Central memory CD8-positive, alpha-beta T cell (primary cell): ENCODE measurements at places on chromosomes 2 and 18.

- H3K4me1 ChIP-seq: peaks cover 52% of the 10 kb centered on the region
- no peak for DNase-seq
- peak overlapping the region; percentile 79 for H3K4me3 ChIP-seq
- peak overlapping the region; percentile 27 for H3K27ac ChIP-seq
- H3K36me3 ChIP-seq: peaks cover 31% of the 10 kb centered on the region
Measured at GRCh38 chr18:51195451-51196117, 1.9 kb downstream of the MEX3C start.

GRCh38 chr2:55649211-55649610 is 31.8 kb upstream of the PPP4R3B start:
- peaks cover 25% of the 10 kb centered on the region for H3K36me3 ChIP-seq
- no peaks in the 10 kb centered on the region for H3K4me1 ChIP-seq
- H3K27me3 ChIP-seq: no peaks in the 10 kb centered on the region

GRCh38 chr2:189302274-189302948 is 122.8 kb upstream of the COL5A2 start:
- no peak overlapping the region for H3K4me3 ChIP-seq
- no peak overlapping the region for H3K27ac ChIP-seq
- DNase-seq: no peak
- no peaks in the 10 kb centered on the region for H3K36me3 ChIP-seq
- no peaks in the 10 kb centered on the region for H3K27me3 ChIP-seq

- H3K27me3 ChIP-seq: no peaks in the 10 kb centered on the region
- H3K36me3 ChIP-seq: no peaks in the 10 kb centered on the region
- no peak overlapping the region for H3K27ac ChIP-seq
- H3K4me3 ChIP-seq: no peak overlapping the region
- DNase-seq: no peak
Measured at GRCh38 chr18:5995626-5996025, 100.3 kb upstream of the TMEM200C start.

- no peak overlapping the region for H3K27ac ChIP-seq
- DNase-seq: no peak
- peaks cover 3% of the 10 kb centered on the region for H3K36me3 ChIP-seq
- no peak overlapping the region for H3K4me3 ChIP-seq
- H3K4me1 ChIP-seq: peaks cover 45% of the 10 kb centered on the region
- H3K27me3 ChIP-seq: no peaks in the 10 kb centered on the region
Measured at GRCh38 chr2:148746973-148747372, 102.4 kb downstream of the EPC2 start.

DNA sequence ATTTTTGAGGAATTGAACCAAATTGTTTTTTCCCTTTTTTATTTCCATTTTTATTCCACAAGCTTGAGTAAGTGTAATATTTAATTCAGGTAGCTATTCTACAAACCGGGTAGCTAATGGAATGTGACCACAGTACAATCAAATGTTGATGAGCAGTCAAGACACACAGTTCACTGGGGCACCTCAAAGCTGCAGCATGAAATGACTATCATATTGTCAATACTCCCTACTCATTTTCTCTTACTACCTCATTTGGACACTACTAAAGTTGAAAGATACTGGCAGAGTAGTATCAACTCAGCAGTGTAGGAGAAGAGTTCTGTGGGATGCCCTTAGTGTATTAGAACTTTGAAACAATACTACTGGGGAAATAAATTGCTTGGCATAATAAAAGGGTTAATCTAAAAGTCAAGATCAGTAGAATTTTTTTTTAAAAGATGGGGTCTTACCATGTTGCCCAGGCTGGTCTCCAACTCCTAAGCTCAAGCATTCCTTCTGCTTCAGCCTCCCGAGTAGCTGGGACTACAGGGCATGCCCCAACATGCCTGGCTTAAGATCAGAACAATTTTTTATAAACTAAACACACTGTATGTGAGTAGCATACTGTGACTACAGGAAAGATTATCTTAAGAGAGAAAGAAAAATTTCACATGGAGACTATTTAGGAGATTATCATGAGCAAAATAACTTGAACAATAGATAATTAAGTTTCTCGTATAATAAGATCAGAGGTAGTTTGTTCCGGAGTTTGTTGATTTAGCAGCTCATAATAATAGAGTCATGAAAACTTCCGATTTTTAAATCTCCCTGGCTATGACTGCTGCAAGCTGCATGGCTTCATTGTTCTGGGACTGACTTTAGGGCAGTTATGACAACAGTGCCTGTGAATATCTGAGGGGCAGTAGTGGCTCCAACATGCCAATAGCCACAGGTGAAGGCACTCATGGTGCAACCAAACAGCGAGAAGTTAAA is 43.7 kb downstream of the MYO3B start:
- H3K4me1 ChIP-seq: peaks cover 5% of the 10 kb centered on the region
- no peak overlapping the region for H3K27ac ChIP-seq
- no peaks in the 10 kb centered on the region for H3K36me3 ChIP-seq
- no peak for DNase-seq

DNA sequence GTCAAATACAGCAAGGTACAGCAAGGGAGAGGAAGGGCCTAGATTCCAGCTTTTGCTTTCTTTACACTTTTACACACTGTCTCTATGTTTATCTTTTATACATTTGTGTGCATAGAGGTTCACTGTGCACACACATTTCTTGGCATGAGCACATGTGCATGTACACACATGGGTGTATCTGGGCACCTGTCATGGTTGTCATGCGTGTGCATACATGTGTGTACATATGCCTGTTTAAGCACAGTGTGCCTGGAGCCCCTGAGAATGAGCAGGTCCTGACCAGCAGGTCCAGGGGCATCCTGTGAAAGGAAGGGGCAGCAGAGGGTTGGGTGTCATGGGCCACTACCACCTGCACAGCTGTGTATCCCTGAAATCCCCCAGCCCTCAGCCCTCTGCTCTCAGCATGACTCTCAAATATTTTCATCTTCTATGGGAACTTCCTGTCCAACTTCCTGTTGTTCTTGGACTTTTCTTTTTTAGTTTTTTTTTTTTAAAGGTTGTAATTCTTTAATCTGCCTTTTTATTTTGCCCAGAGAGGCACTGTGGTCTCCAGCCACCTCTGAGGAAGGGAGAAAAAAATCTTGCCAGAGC is 97.0 kb upstream of the EPAS1 start:
- H3K4me3 ChIP-seq: no peak overlapping the region
- H3K4me1 ChIP-seq: peaks cover 36% of the 10 kb centered on the region
- peak overlapping the region; percentile 16 for H3K27ac ChIP-seq
- DNase-seq: no peak
- H3K27me3 ChIP-seq: no peaks in the 10 kb centered on the region

DNA sequence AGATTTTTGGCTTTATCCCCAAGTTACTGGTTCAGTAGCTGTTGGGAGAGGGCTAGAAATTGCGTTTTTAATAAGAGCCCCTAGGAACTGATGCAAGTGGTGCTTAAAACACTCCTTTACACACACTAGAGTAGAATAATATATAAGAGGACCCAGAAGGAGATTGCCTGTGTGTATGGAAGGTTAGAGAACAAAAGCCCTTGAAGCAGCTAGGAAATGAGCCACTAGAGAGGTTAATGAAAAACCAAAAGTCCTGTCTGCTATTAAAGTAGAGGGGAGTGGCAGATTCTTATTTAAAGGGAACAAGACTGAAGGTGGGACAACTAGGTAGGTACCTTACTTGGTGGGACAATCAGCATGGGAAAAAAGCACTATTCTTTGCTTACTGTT is 14.4 kb upstream of the SLC39A10 start:
- DNase-seq: no peak
- H3K4me3 ChIP-seq: no peak overlapping the region
- no peaks in the 10 kb centered on the region for H3K36me3 ChIP-seq
- H3K4me1 ChIP-seq: peaks cover 11% of the 10 kb centered on the region

- peaks cover 9% of the 10 kb centered on the region for H3K36me3 ChIP-seq
- H3K27ac ChIP-seq: no peak overlapping the region
- H3K27me3 ChIP-seq: no peaks in the 10 kb centered on the region
- peaks cover 19% of the 10 kb centered on the region for H3K4me1 ChIP-seq
Measured at GRCh38 chr2:397521-397920, 109.6 kb upstream of the ALKAL2 start.

DNA sequence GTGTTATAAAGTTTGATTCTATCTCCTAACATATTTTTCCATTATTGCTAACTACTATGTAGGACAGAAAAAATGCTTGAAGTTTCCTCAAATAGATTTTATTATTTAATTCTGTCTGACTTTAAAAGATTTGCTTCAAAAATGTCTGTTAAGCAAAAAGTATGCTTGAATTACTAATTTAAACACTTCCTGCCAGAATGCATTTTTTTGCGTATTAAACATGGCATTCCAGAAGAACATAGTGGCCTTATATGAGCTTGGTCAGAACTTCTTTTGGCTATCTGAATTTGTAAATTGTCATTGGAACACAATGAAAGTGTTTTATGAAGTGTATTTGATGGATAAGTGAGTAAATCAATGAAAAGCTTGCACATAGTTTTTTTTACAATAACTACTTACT is 37.8 kb downstream of the MBD5 start:
- no peaks in the 10 kb centered on the region for H3K27me3 ChIP-seq
- H3K4me1 ChIP-seq: peaks cover 5% of the 10 kb centered on the region
- H3K36me3 ChIP-seq: peaks cover 5% of the 10 kb centered on the region
- H3K27ac ChIP-seq: no peak overlapping the region

GRCh38 chr2:3320910-3321605 is 56.6 kb downstream of the EIPR1 start:
- peaks cover 8% of the 10 kb centered on the region for H3K36me3 ChIP-seq
- DNase-seq: no peak
- H3K27ac ChIP-seq: no peak overlapping the region

DNA sequence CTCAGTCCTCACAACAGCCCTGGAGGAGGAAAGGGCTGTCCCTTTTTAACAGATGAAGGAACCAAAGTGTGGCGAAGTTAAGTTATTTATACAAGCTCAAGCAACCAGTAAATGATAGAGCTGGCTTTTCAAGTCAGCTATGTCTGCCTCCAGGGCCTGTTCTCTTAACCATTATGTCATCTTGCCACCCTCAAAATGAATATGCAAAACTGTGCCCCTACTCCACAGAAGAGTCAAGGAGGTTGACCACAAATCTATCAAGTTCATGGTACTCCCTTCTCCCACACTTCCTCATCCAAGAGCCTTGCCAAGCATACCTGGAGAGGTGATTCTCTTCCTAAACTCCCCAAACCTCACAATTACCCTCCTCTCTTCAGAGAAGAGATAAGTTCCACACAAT is 37.3 kb upstream of the CREB1 start:
- no peaks in the 10 kb centered on the region for H3K27me3 ChIP-seq
- no peak for DNase-seq
- no peak overlapping the region for H3K27ac ChIP-seq
- H3K36me3 ChIP-seq: no peaks in the 10 kb centered on the region

- no peaks in the 10 kb centered on the region for H3K27me3 ChIP-seq
- no peak overlapping the region for H3K4me3 ChIP-seq
- DNase-seq: no peak
Measured at GRCh38 chr18:32922951-32923430, 150.2 kb upstream of the KLHL14 start.

GRCh38 chr2:102473631-102474030 is 605 bp downstream of the SLC9A4 start:
- peaks cover 42% of the 10 kb centered on the region for H3K27me3 ChIP-seq
- DNase-seq: no peak
- no peaks in the 10 kb centered on the region for H3K4me1 ChIP-seq
- no peak overlapping the region for H3K4me3 ChIP-seq
- H3K27ac ChIP-seq: no peak overlapping the region
- no peaks in the 10 kb centered on the region for H3K36me3 ChIP-seq
